ENCODE measurements at places on chromosomes 12 and 14.
A peak's percentile ranks its signal among the peaks of the same experiment; 100 is the strongest.

- H3K36me3 ChIP-seq: peaks cover 4% of the 10 kb centered on the region
- H3K4me1 ChIP-seq: no peaks in the 10 kb centered on the region
- H3K27ac ChIP-seq: no peak overlapping the region
- no peaks in the 10 kb centered on the region for H3K27me3 ChIP-seq
- DNase-seq: no peak
Measured at GRCh38 chr12:63814146-63814772, 30.2 kb upstream of the SRGAP1 start.

DNA sequence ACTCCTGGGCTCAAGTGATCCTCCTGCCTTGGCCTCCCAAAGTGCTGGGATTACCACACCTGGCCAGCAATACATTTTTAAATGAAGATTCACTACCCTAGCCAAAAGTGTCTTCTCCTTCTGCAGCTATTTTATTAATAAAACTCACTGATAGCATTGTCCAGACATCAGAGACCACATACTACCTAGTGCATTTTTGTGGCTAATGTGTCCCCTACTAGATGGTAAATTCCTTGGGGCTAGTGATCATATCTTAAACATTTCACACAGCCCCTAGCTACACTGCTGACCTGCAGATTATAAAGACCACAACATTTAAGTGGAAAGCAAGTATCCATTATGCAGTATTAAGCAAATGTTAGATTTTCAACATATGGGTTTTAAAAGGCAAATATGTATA is 17.0 kb downstream of the DTD2 start:
- no peak overlapping the region for H3K27ac ChIP-seq
- DNase-seq: no peak

- peaks cover 40% of the 10 kb centered on the region for H3K27me3 ChIP-seq
- H3K4me3 ChIP-seq: no peak overlapping the region
- peak overlapping the region; percentile 2 for H3K27ac ChIP-seq
- H3K4me1 ChIP-seq: no peaks in the 10 kb centered on the region
- DNase-seq: no peak
Measured at GRCh38 chr14:92693998-92694795, 54.2 kb downstream of the LGMN start.

DNA sequence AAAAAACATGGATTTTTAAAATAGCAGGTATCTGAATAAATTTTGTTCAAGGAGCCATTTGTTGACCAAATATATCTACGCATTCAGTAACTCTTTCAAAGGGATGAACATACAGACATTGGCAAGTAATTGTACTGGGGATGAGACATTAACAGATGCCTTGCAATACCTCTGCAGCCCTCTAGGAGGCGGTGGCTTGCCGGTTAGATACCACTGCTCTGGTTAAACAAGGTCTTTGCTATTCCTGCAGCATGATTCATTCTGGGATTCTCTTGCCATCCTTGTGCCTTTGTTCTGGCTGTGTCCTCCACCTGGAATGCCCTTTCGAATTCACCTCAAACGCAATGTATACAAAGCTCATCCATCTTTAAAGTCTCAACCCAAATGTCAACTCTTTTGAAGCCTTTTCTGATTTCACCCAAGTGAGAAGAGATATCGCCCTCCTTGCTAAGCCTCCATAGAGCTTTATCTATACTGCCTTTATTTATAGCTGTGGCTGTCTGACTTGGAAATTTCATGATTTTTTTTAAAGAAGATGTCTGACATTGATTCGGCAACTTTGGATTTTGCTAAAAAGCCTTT is 131.0 kb upstream of the SRRM4 start:
- H3K4me1 ChIP-seq: no peaks in the 10 kb centered on the region
- no peaks in the 10 kb centered on the region for H3K36me3 ChIP-seq
- no peak overlapping the region for H3K4me3 ChIP-seq
- H3K27me3 ChIP-seq: peaks cover 55% of the 10 kb centered on the region
- H3K27ac ChIP-seq: no peak overlapping the region
- no peak for DNase-seq

DNA sequence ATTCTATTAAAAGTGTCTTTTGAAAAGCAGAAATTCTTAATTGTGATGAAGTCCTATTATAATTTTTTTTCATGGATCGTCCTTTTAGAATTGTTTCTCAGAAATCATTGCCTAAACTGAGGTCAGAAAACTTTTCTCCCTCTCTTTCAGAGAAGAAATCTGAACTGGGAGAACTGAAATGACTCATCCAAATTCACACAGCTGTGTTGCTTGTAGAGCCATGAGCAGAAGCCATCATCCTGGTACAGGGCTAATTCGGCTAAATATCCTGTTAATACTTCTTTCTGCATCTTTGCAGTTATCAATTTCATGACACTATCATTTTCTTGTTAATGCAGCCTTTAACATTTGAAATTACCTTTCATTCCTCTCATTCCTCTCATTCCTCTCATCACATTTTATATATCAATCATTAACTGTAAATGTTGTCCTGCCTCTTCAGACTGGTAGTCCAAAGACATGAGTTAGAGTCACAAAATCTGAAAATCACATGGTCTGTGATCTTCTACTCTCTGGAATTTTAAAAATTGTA is 15.5 kb downstream of the SLC15A5 start:
- no peaks in the 10 kb centered on the region for H3K4me1 ChIP-seq
- H3K27ac ChIP-seq: no peak overlapping the region
- H3K36me3 ChIP-seq: no peaks in the 10 kb centered on the region
- no peak for DNase-seq
- H3K4me3 ChIP-seq: no peak overlapping the region
